ENCODE measurements at places on chromosomes 11 and 22. TPM values are rescaled to one million over a fixed set of nuclear protein-coding genes. Genes with fewer than 3 reads are reported as not detected.

DNA sequence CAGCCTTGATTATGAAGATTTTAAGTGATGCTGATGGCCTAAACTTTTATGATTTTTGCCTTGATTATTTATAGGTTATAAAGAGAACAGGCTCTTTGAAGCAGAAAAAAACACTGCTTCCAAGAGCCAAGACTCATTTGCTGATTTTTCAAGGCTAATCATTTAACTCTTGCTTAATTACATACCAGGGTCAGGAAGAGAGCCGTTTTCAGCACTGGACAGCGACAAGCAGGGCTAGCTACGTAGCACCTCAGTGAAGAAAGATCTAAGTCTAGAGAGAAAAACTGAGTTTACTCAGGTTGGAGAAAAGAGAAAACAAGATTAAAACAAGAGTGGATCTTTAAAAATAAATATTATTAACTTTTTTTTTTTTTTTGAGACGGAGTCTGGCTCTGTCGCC lies 615.4 kb upstream of the B3GAT1 start:
- H3K27ac ChIP-seq: no peak overlapping the region
- H3K4me3 ChIP-seq: no peak overlapping the region
- H3K4me1 ChIP-seq: no peaks in the 10 kb centered on the region
- no peak for DNase-seq

The TRIM49D1 gene
- not detected for total RNA-seq

GRCh38 chr22:17095538-17095937 lies 10.7 kb downstream of the IL17RA start:
- no peak for DNase-seq
- H3K27ac ChIP-seq: no peak overlapping the region
- peaks cover 12% of the 10 kb centered on the region for H3K36me3 ChIP-seq
- no peak overlapping the region for H3K4me3 ChIP-seq
- no peaks in the 10 kb centered on the region for H3K27me3 ChIP-seq

GRCh38 chr22:17845327-17845726 lies 71.1 kb upstream of the BID start:
- no peaks in the 10 kb centered on the region for H3K27me3 ChIP-seq
- no peak overlapping the region for H3K4me3 ChIP-seq
- H3K36me3 ChIP-seq: peaks cover 3% of the 10 kb centered on the region

The FTH1 gene
- total RNA-seq: 716 TPM

DNA sequence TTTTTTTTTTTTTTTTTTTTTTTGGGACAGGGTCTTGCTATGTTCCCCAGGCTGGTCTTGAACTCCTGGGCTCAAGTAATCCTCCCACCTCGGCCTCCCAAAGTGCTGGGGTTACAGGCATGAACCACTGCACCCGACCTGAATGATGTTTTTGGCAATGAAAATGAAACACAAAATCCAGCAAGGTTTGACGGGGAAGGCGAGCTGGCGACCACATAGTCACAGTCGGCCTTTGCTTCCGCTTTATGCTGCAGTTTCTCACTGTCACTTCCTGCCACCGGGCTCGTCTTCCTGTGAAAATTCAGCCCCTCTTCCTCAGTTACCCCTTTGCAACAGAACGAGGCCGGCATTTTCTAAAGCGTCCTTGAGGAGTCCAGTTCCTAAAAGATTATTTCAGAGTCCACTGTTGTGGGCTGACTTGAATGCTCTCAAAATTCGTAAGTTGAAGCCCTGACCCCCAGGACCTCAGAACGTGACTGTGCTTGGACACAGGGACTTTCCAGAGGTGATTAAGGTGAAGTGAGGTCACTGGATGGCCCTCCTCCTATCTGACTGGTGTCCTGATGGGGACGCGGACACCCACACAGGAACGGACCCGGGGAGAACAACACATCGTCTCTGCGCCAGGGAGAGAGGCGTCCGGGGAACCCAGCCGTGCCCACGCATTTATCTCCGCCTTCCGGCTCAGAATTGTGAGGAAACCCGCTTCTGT lies 2.9 kb upstream of the BID start:
- H3K36me3 ChIP-seq: no peaks in the 10 kb centered on the region
- no peaks in the 10 kb centered on the region for H3K27me3 ChIP-seq
- no peak for DNase-seq
- H3K4me1 ChIP-seq: peaks cover 28% of the 10 kb centered on the region

DNA sequence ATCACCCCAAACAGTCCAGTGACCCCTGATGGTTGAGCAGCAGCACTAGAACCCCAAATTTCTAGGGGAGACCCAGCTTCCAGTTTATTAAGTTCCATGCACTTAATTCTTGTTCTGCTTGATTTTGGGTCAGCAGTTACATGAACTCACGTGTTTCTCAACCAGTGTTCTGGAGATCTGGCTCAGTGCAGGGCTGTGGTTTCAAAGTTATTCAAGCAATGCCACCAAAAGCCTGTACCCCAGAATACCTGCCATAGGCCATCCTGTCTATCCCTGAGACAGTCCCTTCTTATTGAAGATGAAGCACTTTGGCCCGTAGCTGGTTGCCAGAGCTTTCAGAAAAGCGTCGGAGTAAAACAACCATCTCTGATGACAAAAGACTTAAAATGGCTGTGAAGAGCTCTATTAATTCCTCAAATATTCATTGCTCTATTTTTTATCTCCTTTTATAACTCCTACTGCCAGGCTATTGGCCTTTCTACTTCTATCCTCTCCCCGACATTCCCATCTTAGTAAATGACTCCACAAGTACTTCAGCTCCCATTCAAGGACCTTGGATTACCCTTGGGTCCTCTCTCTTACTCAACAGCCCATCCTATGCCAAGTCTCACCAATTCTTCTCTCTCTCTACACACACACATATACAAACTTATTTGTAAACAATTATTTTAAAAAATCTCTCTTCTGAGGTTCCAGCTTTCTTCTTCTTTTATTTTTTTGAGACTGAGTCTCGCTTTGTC lies 18.0 kb upstream of the VPREB1 start:
- H3K27me3 ChIP-seq: no peaks in the 10 kb centered on the region
- no peak for DNase-seq
- H3K4me1 ChIP-seq: no peaks in the 10 kb centered on the region

GRCh38 chr11:67345247-67345919 lies 8.0 kb downstream of the POLD4 start:
- no peak for DNase-seq
- peaks cover 10% of the 10 kb centered on the region for H3K4me1 ChIP-seq
- no peak overlapping the region for H3K4me3 ChIP-seq

GRCh38 chr22:20390394-20390907 lies 3.5 kb upstream of the ZNF74 start:
- H3K36me3 ChIP-seq: no peaks in the 10 kb centered on the region
- peaks cover 13% of the 10 kb centered on the region for H3K4me1 ChIP-seq
- no peak for DNase-seq
- no peak overlapping the region for H3K4me3 ChIP-seq
- no peaks in the 10 kb centered on the region for H3K27me3 ChIP-seq
- H3K27ac ChIP-seq: no peak overlapping the region

The BID gene
- 32.9 TPM for total RNA-seq

DNA sequence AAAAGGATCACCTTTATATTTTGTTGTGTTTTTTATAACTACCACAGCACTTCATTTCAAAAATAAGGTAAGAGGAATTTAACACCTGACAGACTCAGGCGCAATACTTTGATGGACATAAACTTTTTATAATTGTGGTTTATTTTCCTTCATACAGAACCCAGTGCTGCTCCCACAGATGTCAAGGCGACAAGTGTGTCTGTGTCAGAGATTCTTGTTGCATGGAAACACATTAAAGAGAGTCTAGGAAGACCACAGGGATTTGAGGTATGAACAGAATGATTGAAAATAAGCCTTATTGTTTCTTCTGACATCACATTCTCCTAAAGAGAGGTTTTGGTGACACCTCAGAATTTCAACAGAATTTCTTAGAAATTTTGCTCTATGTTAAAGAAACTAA lies 378.9 kb upstream of the ARHGAP42 start:
- no peaks in the 10 kb centered on the region for H3K36me3 ChIP-seq
- no peaks in the 10 kb centered on the region for H3K4me1 ChIP-seq
- H3K4me3 ChIP-seq: no peak overlapping the region
- no peak overlapping the region for H3K27ac ChIP-seq

DNA sequence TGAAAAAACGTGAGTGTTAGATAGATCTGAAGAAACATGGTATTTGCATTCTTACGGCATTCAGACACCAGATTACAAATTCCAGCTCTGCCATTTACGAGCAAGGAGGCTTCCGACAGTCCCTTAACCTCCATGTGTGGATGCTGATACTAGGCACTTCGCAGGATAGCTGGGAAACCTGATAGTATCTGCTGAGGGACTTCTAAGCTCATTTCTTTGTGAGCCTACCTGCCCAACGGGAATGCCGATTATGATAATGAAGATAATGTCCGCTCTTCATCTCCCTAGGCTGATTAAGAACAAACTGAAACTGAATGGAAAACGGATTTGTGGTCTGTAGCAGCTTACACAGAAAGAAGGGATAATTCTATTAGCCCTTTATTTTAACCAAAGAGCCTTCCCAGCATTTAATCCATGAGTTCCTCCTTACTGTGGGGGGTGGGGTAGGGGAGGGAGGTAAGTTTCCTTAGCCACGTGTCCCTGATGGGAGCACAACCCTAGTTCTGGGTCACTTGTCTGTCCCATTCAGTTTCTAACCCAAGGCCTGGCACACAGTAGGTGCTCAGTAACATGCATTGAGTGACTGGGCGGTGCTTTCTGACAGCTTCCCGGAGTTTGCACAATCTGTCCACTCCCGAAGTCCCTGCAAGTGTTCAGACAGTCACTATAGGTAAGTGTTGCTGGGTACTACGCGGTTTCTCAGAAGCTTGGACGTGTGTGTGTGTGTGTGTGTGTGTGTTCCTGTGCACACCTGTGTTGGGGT lies 39.2 kb downstream of the CD6 start:
- peaks cover 17% of the 10 kb centered on the region for H3K4me1 ChIP-seq
- DNase-seq: no peak
- no peaks in the 10 kb centered on the region for H3K27me3 ChIP-seq
- no peak overlapping the region for H3K27ac ChIP-seq

DNA sequence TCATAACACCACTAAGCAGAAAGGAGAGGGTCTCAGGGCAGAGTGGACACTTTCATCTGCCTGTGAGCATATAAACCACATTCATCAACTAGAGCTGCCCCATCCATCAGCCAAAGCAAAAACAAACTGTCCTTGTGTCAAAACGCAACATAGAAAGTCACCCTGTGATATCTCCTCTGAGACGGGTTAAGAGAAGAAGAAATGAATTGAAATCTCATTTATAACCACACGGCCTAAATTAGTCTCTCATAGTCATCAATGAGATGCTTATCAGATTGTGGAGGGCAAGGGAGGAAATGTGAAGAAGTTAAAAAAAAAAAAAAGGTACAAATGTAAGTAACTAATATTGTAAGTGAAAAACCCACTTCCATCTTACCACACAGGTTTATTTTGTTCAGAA lies 75.7 kb downstream of the SIK3 start:
- no peak overlapping the region for H3K27ac ChIP-seq
- H3K27me3 ChIP-seq: no peaks in the 10 kb centered on the region
- no peak overlapping the region for H3K4me3 ChIP-seq
- no peaks in the 10 kb centered on the region for H3K36me3 ChIP-seq
- no peak for DNase-seq
- H3K4me1 ChIP-seq: peaks cover 33% of the 10 kb centered on the region

Measured in esophagus squamous epithelium (tissue), 5 donors.